ENCODE measurements at places on chromosomes 2 and 18.

- no peak for DNase-seq
These were observed 77.6 kb downstream of the EPC2 start for GRCh38 chr2:148721991-148722777.

GRCh38 chr2:227870710-227871374 lies 589 bp upstream of the DAW1 start:
- peak; percentile 79 for DNase-seq

DNA sequence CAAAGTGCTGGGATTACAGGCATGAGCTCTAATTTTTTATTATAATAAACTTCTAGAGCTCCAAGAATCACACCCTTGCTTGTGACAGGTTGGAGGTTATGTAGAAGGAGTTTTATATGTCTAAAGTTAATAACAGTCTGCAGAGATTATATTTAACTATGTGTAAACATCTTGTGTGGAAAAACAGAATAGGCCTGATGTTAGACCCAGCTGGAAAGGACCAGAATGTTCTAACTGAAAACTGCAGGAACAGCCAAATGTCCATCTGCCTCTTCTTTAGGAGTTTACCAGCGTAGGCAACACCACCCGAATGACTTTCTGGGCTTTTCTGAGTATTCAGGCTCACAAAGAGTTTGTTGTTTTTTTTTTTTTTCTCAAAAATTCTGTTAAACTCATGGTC lies 67.1 kb upstream of the CDCA7 start:
- DNase-seq, result no peak

- DNase-seq, result no peak
These were observed 61.0 kb upstream of the TGIF1 start for GRCh38 chr18:3388980-3389379.

DNA sequence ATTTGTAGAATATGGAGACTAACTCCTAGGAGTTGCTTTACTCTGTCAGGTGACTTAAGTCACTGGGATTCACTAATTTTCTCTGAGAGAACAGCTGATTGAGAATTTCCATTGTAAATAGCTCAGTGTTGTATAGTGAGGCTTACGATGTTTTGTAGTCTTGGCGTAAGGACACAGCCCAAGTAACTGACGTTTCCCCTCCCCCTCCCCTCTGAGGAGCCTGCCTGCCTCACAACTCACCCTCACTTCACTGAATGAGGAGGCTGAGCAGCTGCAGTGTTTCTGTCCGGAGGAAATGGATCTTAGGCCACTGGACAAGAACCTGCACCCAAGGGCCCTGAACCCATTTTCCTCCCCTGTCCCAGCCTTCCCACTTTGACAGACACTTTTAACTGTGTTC lies 264.6 kb downstream of the PHLPP1 start:
- no peak for DNase-seq

DNA sequence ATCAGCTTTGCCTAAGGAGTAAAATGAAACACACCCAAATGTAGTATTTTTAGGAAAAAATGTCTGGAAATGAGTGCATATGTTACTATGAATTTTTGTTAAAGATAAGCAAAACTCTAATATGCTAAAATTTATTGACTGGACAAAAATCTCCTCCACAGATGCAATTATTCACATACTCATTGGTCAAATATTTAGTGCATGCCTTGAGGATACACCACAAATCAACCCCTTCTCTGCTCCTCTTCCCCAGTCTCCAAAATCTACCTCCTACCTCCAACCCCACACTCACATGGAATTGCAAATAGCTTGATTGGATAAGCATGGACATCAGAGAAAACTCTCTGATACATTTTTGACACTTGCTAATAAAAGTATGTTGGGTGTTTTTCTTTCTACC lies 95.6 kb upstream of the CDC42EP3 start:
- no peak for DNase-seq

- no peak for DNase-seq
These were observed 110.2 kb upstream of the CCDC68 start for GRCh38 chr18:55069497-55069896.

GRCh38 chr2:11920993-11921583 lies 174.7 kb downstream of the LPIN1 start:
- DNase-seq, result no peak

DNA sequence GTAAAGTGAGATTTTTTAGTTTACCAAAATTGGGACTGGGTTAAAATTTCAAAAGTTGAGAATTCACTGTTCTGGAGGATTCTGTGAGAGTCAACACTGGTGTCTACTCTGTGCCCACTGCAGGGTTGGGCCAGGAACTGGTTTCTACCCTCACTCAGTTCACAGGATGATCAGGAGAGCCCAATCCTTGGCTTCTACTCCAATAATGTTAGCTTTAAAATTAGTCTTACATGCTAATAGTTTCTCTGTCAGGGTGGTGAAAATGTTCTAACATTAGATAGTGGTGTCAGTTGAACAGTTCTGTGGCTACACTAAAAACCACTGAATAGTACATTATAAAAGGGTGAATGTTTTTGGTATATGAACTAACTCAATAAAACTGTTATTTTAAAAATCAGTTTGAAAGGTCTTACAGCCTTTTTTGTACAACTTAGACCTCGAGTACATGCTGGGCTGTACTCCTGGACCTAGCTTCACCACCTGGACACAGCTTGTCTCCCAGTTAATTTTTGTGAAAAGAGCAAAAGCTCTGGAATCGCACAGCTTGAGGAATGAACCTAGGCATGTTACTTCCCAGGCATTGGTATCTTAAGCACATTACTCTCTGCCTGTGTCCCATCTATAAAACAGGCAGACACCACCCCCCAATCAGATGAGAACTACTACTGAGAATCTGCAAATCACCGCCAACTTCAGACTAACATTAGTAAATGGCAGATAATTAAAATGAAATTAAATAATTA lies 44.4 kb downstream of the ACVR1 start:
- no peak for DNase-seq

DNA sequence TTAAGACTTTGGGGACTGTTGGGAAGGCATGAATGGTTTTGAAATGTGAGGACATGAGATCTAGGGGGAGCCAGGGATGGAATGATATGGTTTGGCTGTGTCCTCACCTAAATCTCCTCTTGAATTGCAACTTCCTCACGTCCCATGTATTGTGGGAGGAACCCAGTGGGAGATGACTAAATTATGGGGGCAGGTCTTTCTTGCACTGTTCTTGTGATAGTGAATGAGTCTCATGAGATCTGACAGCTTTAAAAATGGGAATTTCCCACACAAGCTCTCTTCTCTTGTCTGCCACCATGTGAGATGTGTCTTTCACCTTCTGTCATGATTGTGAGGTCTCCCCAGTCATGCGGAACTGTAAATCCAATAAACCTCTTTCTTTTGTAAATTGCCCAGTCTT lies 11.5 kb upstream of the MBP start:
- DNase-seq, result no peak

DNA sequence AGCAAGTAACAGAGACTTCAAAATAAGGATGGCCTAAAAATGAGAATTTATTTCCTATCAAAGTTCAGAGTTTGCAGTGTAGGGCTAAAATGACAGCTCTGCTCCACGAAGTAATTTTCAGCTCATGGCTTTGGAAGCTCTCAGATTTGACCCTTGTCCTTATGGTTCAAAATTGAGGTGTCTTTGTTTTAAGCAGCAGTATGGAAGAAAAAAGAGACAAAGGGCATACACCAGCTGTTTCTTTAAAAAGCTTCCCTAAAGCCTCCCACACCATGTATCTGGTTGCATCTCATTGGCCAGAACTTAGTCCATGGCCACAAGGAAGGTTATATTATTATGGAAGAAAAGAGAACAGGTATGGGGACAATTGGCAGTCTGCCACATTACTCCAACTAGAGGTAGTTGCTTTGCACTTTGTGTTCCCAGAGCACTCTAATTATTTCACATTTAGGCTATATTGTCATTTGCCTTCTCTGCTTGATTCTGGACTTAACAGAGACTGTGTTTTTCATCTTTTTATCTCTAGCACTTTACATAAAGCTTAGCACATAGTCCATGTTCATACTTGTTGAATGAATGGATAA lies 180.4 kb downstream of the MCFD2 start:
- DNase-seq, result no peak

- no peak for DNase-seq
These were observed 84.5 kb upstream of the ITGA4 start for GRCh38 chr2:181372646-181373040.

DNA sequence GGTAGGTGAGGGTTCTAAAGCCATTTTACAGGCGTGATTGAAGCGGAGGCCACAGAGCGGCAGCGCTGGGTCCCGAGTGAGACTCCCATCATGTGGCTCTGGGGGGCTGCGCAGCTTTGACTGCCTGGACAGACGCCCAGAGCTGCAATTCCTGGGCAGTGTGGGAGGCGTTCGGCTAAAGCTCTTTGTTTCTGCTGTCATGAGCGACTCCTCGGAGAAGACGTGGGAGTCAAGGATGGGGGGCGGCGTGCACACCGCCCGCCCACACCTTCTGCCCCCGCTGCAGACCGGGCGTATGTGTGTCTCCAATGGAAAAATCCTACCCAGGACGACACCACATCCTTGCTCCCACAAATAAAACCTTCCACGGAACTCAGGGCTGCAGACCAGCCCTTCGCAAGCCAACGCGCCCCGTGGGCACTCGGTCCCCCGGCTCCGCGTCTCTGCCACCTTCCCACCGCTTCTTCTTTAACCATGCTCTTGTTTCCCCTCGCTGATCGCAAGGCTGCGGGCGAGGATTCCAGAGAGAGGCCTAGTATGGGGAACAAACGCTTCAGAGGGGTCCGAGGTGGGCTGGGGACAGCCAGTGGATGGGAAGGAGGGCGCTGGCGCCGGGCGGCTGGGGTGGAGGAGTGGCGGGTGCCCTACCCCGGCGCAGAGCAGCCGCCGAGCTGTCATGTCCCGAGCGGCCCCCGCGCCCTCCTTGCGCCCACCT lies 680 bp upstream of the LBH start:
- DNase-seq, result peak; percentile 18

DNA sequence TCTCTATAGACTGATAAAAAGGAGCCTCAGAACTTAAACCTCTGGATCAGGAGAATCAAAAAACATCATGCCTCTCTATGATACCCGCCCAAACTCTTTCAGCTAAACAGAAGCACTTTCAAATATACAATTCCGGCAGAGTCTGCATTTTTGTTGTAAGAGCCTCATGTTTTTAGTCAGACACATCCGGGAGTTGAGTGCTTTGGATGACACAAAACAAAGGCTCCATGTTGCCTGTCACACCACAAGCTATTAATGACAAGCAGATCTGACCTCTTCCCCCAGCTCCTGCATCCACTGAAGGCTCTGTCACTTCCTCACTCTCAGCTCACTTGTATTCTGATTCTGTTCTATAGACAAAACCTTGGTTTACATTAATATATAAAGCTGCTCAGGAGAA lies 33.2 kb downstream of the SLC38A11 start:
- DNase-seq, result no peak

DNA sequence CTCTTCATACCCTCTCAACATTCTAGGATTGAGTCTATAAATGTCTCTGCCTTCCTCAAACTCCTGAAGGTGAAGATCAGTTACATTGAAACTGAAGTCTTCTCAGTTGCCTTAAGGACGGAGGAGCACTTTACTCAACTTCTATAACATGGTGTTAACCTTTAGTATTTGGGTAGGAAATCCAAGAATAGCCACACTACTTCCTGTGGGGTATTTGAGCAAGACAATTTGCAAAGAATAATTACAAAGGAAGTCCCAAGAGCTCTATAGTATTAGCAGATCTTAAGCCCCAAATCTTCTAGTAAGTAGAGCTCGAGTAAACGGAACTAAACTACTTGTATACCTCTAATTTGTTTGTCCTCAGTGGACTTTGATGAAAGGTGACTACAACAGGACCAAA lies 80.9 kb downstream of the SP100 start:
- no peak for DNase-seq

- no peak for DNase-seq
These were observed 243.0 kb downstream of the RPRM start for GRCh38 chr2:153235516-153235915.

DNA sequence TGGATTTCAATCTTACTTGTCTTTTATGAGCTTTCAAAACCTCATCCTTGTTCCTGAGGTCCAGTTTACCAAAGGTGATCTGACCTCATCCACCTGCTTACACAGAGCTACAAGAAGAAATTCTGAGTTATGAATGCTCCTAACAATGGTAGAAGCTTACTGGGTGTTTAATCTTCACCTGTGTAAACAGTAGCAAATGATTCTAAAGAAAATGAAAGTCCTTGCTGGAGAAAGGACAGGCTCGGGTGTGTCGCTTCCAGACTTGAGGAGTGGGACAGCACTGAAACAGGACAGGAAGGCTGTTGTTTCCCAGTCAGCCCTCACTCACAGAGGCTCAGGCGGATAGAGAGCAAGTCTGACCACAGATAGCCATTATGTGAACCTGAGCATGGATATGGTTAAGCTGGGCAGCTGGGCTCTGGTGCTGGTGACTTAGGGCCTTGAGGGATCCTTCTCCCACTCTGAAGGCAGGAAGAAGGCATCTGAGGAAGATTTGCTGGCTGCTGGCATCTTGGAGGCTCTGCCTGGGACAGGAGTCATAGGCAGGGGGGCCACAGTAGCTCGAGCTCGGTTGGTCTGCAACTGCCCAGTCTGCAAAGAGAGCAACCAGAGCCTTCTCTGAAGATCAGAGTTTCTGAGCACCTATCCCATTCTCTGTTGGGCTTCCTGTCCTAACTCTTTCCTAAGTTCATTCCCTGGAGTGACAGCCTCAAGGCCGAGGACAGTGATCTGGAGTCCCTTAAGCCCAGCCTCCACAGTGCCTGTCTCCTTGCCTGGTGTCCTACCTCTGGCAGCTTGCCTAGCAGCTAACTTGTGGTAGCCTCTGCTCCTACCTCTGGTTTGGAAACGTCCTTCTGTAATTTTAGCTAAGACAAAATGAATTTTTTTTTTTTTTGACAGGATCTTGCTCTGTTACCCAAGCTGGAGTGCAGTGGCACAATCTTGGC lies 4.0 kb downstream of the DOK1 start:
- DNase-seq, result no peak

DNA sequence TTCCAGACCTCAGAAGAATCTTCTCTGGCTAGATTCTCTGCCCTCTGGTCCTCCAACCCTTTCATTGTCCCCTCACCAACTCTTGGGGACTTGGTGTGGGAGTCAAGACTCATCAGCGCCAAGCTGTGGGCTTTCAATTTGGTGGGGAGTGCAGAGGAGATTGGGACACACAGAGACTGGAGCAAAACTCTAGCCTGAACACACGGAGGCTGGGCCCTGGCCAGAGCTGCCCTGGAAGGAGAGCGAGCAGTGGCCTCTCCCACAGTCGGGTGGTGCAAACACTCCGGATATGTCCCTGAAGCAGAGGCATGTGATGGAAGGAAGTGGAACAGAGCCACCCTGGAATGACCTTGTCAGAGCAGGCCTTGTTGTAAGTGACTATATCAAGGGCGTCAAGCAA lies 8.7 kb upstream of the SOX11 start:
- DNase-seq, result no peak

All from endothelial cell of umbilical vein (primary cell).